ENCODE measurements at places on chromosomes 11 and 22. TPM values are rescaled to one million over a fixed set of nuclear protein-coding genes. Genes with fewer than 3 reads are reported as not detected.

NAA40 gene
- total RNA-seq: 13.4 TPM

ADAMTS8 gene
- total RNA-seq: 1.4 TPM

ANO1 gene
- 8.6 TPM for total RNA-seq

BTBD10 gene
- total RNA-seq: 31.4 TPM

FZD4 gene
- total RNA-seq: 26.6 TPM

BRSK2 gene
- 1.2 TPM for total RNA-seq

PPFIBP2 gene
- total RNA-seq: 20.6 TPM

TBCEL gene
- 69.2 TPM for total RNA-seq

DDIAS gene
- total RNA-seq: 1.1 TPM

NCAM1 gene
- total RNA-seq: 61.6 TPM

ANKK1 gene
- 0.35 TPM for total RNA-seq

CHRM1 gene
- total RNA-seq: not detected

SLC43A3 gene
- total RNA-seq: 24.3 TPM

CDCA5 gene
- total RNA-seq: 0.45 TPM

GPHA2 gene
- 0.45 TPM for total RNA-seq

DERL3 gene
- total RNA-seq: 0.76 TPM

OR10A2 gene
- total RNA-seq: not detected

SLC22A6 gene
- total RNA-seq: not detected

OR2AG1 gene
- not detected for total RNA-seq

KDM4E gene
- not detected for total RNA-seq

FAM181B gene
- 1.6 TPM for total RNA-seq

NNMT gene
- 257 TPM for total RNA-seq

PDE3B gene
- 1.2 TPM for total RNA-seq

BATF2 gene
- 1.5 TPM for total RNA-seq

APOBEC3F gene
- 30.2 TPM for total RNA-seq

CEND1 gene
- not detected for total RNA-seq

TST gene
- total RNA-seq: 25.9 TPM

LRRC4C gene
- 0.15 TPM for total RNA-seq

GAB4 gene
- not detected for total RNA-seq

TFIP11 gene
- total RNA-seq: 31.0 TPM

SCN3B gene
- total RNA-seq: 1.2 TPM

ADSL gene
- 49.3 TPM for total RNA-seq

MICAL3 gene
- total RNA-seq: 40.9 TPM

NPTXR gene
- total RNA-seq: 18.3 TPM

F2 gene
- 0.12 TPM for total RNA-seq

POU2F3 gene
- total RNA-seq: not detected

PVALB gene
- not detected for total RNA-seq

CD59 gene
- 252 TPM for total RNA-seq

CSNK2A3 gene
- total RNA-seq: 0.71 TPM

TMEM132A gene
- 20.0 TPM for total RNA-seq

HEPHL1 gene
- not detected for total RNA-seq

OR4A16 gene
- total RNA-seq: not detected

ESAM gene
- total RNA-seq: 28.4 TPM

ADM2 gene
- not detected for total RNA-seq

RCOR2 gene
- total RNA-seq: 7.9 TPM

RBM4B gene
- total RNA-seq: 31.9 TPM

MOGAT2 gene
- total RNA-seq: 0.72 TPM

TTLL1 gene
- 1.3 TPM for total RNA-seq
